Amniotic stem cell (primary cell): ENCODE measurements at places on chromosomes 3 and 15.

DNA sequence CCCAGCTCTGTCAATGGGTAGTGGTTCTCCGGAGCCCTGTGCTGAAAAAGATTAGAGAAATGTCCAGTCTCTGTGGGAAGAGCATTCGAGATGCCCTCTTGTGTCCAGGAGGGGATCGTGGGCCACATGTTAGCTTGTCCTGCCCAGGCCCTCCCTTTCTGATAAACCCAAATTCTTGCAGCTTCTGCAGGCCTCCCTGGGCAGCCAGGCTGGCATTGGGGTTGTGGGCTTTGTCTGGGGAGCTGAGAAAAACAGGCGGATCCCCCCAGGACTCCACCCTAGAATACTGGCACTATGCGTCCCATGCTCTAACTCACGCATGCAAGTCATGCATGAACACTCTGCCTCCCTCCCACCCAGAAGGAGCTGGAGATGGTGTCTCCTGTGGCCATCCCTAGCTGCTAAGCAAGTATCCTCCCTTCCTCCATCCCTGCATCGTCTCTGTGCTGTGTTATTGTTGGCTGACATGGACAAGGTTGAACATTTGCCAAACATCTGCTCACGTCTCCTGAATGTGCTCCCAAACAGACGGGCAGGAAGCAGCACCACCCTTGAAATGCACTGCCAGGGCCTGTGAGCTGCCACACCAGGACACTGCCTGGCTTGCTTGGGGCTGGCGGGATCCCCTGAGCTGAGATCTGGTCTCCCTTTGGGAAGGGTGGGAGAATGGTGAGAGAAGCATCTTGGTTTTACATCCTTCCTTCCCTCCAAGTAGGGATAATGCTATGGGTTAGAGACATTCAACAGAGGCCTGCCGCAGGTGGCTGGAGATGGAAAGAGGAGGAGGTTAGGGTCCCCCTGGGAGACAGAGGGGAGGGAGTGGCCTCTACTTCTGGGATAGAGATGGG lies 26.5 kb downstream of the CFAP161 start:
- DNase-seq, result peak; percentile 36

DNA sequence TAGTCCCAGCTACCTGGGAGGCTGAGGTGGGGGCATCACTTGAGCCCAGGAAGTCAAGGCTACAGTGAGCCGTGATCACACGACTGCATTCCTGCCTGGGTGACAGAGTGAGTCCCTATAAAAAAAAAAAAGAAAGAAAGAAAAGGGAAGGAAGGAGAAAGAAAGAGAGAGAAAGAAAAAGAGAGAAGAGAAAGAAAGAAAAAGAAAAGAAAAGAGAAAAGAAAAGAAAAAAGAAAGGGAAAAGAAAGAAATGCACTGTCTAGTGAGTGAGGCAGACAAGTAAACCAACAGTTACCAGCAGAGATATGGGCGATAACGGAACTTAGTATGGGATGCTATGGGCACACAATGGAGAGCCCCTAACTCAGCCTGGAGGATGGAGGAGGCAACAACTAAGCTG lies 37.2 kb upstream of the TSEN2 start:
- DNase-seq, result no peak

DNA sequence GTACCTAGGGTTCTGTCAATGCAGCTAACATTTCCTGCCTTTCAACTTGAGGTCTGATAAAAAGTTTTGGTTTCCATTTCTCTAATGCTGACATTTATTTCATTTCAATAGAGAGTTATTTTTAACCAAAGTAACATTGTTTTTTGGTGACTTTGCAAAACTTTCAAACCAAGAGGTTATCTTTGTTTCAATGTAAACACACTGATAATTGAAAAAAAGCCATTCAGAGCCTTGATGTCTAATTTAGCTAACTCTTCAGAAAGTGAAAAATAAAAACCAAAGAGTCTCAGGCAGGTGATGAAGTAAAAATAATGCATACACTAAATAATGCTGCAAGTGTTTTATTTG lies 9.6 kb upstream of the TIPARP start:
- DNase-seq, result no peak

GRCh38 chr3:115187149-115187757 lies 40.2 kb upstream of the ZBTB20 start:
- DNase-seq, result no peak

DNA sequence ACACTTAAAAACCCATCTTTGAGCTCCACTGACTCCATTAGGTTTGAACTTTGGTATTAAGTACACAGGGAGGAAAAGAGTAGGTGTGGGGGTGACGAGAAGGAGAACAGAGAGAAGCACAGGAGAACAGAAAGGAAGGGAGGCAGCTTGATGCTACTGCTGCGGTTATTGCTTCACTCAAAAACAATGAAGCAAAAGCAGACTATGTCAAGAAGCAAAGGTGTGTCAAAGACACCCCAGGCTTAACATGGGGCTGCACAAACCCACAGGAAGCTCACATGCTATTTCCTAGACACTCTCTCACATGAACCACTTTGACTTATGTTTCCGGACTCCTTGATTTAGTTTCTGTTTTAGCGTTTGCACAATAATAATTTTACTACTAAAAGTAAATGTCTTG lies 961.0 kb upstream of the CFAP20DC start:
- no peak for DNase-seq

GRCh38 chr15:50055332-50055731 lies 63.7 kb downstream of the ATP8B4 start:
- DNase-seq, result no peak

DNA sequence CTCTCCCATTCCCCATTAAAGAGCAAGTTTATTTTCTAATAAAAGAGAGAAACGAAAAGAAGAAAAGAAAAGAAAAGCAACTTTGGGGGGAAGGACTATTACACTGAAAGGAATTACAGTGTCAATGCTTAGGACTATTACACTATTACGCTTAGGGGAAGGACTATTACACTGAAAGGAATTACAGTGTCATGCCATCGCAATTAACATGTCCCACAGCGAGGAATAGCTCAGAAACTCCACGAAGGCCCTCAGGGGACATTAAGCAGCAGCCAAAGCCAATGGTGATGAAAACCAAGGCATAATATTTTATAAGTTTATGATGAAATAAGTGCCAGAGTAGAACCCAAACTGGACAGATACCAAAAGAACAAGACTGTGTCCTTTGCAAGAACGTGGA lies 22.1 kb upstream of the DET1 start:
- DNase-seq, result no peak

DNA sequence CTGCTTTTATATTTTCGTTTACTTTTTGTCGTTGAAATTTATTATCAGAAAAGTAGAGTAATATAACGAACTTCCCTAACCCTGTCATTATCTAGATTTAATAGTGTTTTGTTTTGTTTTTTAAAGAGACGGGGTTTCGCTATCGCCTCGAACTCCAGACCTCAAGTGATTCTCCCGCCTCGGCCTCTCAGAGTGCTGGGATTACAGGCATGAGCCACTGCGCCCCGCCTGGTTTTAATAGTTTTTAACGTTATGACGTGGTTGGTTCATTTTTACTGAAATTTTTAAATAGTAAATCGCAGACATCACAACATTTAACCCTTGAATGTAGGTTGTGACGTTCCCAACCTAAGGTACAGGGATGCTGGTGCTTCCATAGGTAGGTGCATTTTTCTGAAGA lies 1.0 kb downstream of the NGRN start:
- DNase-seq, result no peak

GRCh38 chr3:37715976-37716375 lies 145.7 kb upstream of the CTDSPL start:
- no peak for DNase-seq

DNA sequence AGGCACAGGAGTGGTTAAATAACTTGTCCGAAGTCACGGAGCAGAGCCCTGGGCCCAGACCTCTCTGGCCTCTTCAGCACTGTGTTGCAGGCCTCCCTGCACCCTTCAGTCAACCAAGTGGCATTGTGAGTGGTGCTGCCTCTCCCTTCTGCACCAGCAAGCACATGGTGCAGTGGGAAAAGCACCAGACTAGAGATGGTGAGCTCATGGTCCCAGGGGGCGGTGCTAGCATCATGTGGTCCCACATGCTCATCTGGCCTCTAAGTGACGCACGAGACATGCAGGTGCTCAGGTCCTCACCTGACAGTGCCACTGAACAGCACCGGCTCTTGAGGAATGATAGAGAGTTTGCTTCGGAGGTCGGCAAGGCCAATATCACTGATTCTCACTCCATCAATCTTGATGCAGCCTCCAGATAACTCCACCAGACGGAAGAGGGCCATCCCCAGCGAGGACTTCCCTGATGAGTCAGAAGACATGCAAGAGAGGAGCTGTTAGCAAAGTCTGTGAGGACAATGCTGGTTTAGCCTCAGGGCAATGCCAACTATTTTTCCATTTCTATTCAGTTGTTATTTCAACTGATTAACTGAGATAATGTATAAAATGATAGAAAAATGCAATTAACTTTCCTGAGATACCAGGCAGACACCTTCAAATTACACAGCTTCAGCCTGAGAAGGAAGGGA lies 53.1 kb upstream of the PARL start:
- DNase-seq, result no peak

DNA sequence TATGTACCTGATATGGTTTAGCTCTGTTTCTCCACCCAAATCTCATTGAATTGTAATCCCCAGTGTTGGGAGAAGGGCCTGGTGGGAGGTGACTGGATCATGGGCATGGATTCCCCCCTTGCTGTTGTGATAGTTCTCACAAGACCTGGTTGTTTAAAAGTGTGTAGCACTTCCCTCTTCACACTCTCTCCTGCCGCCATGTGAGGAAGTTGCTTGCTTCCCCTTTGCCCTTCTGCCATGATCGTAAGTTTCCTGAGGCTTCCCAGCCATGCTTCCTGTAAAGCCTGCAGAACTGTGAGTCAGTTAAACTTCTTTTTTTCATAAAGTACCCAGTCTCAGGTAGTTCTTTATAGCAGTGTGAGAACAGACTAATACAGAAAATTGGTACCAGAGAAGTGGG lies 93.1 kb downstream of the C3orf70 start:
- no peak for DNase-seq

DNA sequence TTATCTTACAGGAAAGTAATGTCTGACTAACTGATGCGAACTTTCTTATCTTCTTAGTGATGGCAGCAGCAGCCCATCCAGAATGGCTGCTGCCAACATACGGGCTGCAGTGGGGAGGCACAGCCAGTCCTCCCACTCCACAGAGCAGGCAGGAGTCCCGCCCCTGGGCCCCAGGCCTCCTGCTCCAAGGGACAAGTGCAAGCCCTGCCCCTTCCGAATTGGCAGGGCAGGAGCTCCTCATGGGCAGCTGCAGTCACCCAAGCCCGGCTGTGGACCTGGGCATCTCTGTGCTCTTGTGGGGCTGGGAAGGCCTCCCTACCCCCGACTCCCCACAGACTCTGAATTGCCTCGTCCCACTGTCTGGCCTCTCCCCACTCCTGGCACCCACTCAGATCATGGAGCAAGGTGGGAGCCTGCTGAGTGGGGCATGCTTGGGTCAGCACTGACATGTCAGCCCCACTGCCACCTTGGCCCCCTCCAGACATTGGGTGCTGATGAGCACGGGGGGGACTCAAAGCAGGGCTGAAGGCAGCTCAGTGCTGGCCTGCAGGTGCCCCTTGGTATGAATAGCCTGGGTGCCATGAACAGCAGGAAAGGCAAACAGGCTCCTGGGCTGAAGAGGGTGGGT lies 618.9 kb upstream of the KCNMB2 start:
- no peak for DNase-seq
